ENCODE measurements at places on chromosomes 13 and 19.
A peak's percentile ranks its signal among the peaks of the same experiment; 100 is the strongest.

DNA sequence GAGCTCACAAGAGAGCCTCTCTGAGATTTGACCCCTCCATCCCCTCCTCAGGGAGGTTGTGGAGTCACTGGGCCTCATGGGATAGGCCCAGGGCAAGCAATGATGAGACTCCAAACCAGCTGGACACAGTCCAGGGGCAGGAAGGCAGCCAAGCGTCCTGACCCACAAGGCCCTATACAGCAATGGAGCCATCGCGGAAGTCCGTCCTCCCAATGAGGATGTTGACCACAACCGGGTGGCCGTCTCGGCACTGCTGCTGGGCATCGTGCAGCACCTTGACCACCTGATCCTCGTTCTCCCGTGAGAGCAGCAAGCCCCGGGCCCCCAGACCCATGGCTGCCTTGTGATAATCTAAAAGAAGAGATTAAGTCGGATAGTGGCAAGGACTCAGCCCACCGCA lies 7.9 kb downstream of the SYDE1 start:
- no peak for DNase-seq

GRCh38 chr13:51659276-51660127 lies 75.2 kb downstream of the WDFY2 start:
- no peak for DNase-seq

DNA sequence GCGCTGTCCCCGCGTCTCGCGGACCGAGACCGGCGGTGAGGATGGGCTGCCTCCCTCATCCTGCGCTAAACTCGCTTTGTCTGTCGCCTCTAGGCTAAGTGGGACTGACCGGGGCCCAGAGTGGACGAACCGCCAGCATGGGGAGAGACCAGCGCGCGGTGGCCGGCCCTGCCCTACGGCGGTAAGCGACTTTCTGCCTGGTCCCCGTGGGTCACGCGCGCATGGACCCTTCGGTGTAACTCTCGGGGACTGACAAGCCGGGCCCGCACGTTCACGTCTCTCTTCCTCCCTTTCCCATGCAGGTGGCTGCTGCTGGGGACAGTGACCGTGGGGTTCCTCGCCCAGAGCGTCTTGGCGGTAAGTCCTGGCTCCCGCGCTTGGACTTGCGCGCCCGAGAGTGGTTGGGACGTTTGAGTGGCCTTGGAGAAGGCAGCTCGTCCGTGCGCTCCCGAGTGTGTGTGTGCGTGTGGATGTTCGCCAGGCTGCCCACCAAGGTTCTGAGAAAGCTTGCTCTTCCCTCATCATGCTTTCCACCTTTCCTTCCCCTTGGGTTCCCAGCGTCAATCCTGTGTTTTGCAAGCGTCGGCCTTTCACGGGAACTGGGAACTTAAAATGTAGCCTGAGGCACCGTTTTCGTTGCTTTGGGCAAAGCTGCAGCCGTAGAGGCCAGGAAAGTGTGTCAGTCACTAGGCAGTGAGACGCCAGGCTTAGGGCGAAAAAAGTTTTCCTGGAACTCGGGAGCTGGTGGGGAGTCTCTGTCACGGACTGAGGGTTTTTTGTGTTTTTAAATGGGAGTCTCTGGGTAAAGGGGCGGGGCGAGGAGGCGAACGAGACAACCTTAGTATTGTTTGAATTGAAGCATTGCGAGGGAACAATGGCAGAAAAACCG lies 927 bp downstream of the COL4A2 start:
- DNase-seq = no peak

DNA sequence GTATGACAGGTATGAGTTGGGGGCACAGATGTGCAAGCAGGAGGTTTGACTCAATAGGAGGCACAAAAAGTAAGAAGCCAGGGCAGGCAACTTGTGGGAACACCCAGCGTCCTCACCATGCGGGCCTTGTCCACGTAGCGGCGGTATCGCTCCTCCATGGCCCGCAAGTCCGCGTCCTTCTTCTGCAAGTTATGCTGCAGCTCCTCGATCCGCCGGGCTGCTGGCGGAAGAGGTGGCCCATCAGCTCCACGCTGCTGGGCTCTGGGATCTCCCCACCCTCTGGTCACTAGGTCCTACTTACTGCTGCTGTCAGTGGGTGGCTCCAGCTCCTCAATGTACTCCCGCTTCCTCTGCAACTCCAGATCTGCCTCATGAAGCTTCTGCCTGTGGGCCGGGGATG lies 10.7 kb downstream of the HOOK2 start:
- DNase-seq = no peak

GRCh38 chr13:33256148-33256840 lies 29.3 kb downstream of the STARD13 start:
- DNase-seq = no peak

GRCh38 chr13:32267836-32268439 lies 47.2 kb downstream of the ZAR1L start:
- peak; percentile 10 for DNase-seq

DNA sequence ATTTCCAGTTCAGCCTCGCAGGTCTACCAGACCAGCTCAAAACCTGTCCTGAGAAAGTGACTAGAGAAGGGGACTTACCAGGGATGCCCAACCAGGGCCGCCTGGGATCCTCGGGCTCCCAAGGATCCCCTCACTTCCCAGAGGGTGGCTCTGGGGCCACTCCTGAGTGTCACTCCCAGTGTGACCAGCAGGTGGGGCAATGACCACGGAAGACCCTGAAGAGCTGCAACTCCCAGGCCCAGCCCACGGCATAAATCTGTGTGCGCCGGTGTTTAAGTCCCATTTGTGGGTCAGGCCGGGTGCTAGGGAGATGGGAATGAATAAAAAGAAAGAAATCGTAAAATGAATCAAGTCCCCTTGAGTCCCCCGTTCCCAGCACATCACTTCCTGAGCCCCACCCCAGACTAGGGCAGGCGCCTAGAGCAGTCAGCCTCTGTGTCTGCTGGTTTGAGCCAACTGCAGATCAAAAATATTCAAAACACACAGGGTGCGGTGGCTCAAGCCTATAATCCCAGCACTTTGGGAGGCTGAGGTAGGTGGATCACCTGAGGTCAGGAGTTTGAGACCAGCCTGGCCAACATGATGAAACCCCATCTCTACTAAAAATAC lies 10.7 kb downstream of the PTGIR start:
- DNase-seq = peak; percentile 70

DNA sequence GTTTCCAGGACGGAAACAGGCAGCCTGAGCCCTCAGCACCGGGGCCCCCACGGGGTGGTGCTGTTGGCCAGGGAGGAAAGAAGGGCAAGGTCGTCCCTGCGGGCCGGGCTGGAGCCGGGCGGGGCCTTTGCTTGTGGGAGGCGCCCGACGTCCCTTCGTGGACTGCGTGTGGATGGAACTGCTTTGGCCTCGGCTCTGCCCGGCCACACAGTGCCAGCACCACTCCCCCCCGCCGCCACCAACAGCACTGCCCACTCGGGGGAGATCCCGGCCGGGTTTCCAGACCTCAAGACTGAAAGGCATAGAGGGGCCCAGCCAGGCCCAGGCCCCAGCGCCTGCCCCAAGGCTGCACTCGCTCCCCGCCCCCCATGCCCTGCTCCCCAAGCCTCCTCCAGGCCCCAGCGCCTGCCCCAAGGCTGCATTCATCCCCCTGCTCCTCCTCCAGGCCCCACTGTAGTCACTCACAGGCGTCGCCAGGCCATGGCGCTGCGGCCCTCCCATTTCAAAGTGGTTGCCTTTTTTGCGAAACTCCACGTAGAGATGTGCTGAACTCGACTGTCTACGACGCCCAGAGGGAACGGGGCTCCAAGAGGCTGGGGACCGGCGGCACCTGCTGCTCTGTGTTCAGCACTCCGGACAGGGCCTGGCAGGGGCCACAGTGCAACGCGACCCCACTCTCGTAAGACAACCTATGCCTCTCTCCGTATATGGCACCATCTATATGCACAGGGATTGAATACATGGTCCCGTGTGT lies 22.5 kb downstream of the C13orf46 start:
- peak; percentile 20 for DNase-seq

GRCh38 chr13:42623916-42624315 lies 50.0 kb downstream of the TNFSF11 start:
- no peak for DNase-seq

GRCh38 chr13:100803091-100803490 lies 128.5 kb upstream of the TMTC4 start:
- no peak for DNase-seq

GRCh38 chr13:108305655-108306054 lies 36.1 kb downstream of the TNFSF13B start:
- no peak for DNase-seq

DNA sequence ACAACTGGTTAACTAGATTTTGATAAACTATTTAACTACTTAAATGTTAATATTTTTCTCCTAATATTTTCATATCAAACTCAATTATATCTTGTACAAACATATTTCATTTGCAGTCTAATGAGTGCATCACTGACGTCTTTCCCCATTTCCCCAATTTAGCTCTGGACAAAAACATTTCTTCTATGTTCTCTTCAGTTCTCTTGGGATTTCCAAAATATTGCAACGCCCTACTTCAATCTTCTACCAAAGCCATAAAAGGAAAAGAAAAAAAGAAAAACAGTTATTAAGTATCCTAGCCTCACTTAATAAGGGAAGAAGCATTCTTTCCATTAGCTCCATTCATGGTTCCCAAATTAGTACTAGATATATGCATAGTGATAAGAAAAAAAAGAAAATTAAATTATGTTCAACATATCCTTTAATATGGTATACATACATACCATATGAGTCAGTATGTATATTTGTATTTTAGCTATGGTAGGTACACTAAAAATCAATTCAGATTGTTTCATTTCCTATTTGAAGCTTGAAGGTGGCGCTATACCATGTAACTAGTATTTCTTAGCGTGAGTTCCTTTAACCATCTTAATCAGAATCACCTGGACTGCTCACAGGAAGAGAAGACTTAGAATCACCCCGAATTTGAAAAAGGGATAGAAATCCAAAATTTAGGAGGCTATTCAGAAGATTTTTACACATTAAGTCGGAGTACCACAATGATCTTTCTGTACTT lies 9.9 kb downstream of the FBXL3 start:
- DNase-seq = no peak

- DNase-seq = no peak
These were observed 634.7 kb downstream of the PCDH17 start for GRCh38 chr13:58266271-58266670.

DNA sequence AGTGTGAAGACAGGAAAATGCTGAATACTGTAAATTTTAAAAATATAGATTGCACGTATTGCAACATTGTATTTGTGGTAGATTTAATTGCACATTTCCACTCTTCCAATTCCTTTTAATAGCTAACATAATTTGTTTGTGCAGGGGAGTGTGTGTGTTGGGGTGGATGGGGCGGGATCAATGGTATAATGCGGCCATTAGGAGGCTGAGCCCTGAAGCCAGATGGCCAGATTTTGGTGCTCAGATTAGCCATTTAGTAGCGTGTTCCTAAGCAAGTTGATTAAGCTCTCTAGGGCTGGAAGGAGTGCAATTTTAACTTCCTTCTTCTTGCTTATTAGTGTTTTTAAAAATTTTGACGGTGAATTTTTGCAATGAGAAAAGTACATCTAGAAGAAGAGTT lies 5.8 kb downstream of the OXGR1 start:
- DNase-seq = no peak

DNA sequence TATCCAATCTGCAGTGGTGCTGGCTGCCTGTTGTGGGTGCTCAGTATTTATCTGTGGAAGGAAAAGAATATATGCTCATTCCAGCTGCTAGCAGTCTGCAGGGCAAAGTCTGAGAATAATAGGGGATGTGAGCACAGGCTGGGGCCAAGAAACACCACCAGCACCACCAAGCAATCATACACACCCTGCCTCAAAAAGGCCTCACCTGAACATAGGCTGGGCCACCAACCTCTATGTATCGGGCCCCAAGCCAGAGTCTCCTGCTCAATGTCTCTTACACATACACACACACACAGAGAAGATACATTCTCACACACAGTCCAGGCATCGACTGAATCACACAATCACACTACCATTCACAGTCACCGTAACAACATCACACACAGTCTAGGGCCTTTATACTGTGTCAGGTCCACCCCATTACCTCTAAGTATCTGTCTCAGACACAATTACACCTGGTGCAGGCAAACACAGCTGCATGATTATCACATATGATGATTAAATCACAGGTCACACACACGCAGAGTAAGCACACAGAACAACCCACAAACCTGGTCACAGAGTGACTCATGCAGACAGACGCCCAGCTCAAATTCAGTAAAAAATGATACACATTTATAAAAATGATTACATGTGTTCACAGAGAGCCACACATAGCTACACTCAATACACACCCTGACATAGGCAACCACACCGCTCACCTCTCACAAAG lies 1.3 kb upstream of the ZSCAN22 start:
- no peak for DNase-seq

- no peak for DNase-seq
These were observed 964.8 kb downstream of the PCDH9 start for GRCh38 chr13:66265371-66265770.

DNA sequence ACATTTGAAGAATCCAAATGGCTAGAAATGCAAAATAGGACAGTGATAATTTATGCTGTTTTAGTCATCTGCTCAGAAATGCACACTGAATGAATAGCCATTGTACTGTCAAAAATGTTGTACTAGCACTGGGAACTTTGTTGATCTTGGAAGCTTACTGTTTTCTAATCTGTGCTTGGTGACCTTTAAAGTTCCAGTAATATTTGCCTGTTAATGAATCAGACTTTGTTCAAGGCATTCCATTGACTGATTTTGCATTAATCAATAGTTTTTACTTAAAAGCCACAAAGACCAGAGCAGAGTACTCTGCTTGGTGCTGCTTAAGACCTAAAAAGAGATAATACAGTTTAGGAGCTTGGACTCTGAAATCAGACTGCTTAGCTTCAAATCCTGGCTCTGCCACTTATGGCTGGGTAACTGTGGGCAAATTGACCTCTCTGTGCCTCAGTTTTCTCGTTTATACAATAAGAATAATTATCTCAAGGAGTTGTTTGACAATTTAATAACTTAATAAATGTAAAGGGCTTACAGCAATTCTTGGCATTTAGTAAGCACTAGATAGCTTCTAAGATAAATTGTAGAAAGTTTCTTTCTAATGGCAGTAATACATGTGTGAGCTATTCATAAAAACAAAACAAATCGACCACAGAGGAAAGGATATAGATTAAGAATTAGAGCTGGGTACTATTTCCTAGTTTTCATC lies 4.6 kb upstream of the SLAIN1 start:
- DNase-seq = no peak

- DNase-seq = no peak
These were observed 391.9 kb downstream of the COG6 start for GRCh38 chr13:40047322-40047771.

DNA sequence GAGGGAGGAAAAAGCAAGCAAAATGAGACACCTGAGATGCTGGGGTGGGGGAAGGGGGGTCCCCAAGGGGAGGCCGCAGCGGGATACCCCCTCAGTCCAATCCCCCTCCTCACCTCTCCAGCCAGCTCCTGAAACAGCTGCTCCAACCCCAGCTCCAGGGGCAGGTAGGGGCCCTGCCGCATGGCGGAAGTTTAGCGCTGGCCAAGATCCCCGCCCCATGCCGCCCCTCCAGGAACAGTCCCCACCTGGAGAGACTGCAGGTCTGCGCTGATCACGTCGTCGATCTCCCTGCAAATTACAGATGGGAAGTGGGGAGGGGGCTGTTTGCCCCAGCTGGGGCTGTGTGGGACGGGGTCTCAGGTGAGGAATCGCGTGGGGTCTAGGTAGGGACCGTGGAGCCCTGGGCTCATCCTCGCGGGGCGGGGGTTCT lies 9.0 kb downstream of the CAPN12 start:
- peak; percentile 12 for DNase-seq

Measured in activated T-helper 9 cell treated with anti-CD3 and anti-CD28 coated beads, Interleukin-2, amount 50 U/mL, for 16 hours (primary cell).